CD14-positive monocyte (primary cell): ENCODE measurements at places on chromosomes 7 and 10.
A peak's percentile ranks its signal among the peaks of the same experiment; 100 is the strongest.

GRCh38 chr10:21427804-21428481 lies 97.5 kb downstream of the SKIDA1 start:
- DNase-seq: no peak

DNA sequence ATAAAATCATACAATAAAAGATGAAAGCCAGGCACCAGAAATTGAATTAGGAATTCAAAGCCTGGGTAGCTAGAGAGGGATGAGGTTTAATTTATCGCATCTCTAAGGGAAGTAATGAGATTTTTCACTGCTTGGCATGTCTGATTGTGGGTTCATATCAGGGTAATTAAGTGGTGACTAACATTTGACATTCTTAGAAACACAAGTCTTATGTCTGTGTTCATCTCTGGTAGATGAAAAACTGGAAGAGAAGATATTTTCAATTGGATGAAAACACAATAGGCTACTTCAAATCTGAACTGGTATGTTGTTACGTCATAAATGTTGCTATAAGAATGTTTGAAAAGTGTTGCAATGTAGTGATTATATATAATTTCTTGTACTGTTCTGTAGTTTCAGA lies 36.8 kb upstream of the ARMS2 start:
- no peak for DNase-seq

GRCh38 chr7:81632418-81632817 lies 137.4 kb downstream of the HGF start:
- no peak for DNase-seq

DNA sequence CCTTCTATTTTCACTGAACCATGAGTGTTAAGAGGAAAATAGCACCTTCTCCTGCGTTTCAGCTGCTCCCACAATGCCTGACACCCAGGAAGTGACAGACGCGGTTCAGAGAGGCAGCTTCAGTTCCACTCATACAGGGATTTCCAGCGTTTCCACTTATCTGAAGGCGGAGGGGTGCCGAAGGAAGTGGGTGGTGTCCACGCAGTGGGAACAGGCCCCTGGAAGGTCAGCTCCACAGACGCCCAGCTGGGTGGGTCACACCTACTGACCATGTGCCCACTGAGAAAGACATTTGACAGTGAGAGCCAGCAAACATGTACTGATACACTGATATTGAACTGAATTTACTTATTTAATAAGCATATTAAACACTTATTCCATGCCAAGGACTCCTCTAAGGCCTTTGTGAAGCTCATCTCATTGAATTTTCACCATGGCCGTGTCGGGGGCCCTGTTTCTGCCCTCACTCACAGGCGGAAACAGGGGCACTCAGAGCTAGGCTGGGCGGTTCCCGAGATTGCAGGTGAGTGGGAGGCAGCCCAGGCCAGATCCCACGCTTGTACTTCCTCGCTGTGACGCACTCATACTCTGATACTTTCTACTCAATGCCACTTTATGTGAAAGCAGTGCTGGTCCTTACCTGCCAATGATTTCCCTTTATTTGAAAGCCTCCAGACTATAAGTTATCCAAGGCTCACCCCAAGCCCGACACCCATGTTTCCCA lies 96.8 kb downstream of the TCERG1L start:
- no peak for DNase-seq

DNA sequence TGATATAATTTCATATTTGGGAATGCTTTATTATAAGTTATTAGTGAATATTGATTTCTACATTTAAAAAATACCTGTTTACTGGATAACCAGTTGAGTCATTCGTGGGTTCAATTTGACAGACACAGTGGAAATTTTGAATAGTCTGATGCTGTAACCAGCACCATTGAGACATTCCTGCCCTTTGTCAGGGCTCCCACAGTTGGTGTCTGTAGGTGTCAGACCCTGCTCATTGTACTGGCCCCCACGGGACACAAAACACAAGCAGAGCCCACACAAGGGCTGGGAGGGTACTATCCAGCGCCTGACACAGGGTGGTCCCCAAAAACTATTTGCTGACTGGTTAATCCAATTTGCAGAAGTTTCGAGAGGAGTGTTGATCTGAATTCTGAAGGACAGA lies 35.9 kb downstream of the EEPD1 start:
- no peak for DNase-seq

GRCh38 chr7:106655703-106656498 lies 5.1 kb downstream of the CCDC71L start:
- no peak for DNase-seq

DNA sequence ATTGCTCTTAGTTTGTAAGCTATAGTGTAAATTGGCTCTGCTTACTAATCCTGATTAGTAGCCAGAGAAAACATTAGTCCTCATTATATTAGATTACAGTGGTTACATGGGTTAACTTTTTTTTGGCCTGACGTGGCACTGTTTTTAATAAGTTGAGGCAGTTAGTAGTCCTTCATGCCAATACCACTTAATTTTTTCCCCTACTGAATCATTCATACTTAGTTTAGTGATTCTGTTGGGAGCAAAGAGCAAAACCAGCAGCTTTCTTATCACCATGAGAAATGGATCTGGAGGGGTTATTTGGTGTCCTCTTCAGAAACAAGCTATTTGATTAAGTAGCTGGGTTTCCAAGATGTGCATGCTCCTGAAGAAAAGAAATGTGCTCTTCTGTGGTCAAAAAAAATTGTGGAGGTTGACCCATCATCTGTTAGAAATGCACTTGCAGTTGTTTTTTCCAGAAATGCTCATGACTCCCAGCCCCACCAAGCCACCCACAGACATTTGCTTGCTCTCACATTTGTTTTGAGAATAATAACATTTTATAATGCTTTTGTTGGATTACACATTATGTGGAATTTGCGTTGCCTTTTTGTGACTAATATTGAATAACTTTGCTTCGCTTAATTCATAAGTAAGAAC lies 258.5 kb downstream of the HDAC9 start:
- DNase-seq: no peak

DNA sequence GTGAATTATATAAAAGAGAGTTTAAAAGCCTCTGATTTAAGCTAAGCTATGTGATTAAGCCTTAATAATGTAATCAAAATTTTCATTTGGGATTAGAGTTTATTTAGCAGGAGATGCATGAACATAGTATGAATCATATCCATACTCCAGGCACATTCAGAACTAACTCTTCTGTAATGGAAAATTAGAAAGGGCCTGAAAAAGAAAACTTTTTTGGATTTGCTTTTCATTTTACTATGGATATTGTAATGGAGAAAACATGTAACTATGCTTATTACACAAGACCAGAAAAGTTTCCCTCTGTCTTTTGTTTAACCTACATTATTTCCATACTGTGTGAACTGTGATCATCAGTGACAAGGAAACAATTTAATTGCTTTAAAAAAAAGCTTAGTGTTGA lies 22.0 kb downstream of the TES start:
- no peak for DNase-seq

DNA sequence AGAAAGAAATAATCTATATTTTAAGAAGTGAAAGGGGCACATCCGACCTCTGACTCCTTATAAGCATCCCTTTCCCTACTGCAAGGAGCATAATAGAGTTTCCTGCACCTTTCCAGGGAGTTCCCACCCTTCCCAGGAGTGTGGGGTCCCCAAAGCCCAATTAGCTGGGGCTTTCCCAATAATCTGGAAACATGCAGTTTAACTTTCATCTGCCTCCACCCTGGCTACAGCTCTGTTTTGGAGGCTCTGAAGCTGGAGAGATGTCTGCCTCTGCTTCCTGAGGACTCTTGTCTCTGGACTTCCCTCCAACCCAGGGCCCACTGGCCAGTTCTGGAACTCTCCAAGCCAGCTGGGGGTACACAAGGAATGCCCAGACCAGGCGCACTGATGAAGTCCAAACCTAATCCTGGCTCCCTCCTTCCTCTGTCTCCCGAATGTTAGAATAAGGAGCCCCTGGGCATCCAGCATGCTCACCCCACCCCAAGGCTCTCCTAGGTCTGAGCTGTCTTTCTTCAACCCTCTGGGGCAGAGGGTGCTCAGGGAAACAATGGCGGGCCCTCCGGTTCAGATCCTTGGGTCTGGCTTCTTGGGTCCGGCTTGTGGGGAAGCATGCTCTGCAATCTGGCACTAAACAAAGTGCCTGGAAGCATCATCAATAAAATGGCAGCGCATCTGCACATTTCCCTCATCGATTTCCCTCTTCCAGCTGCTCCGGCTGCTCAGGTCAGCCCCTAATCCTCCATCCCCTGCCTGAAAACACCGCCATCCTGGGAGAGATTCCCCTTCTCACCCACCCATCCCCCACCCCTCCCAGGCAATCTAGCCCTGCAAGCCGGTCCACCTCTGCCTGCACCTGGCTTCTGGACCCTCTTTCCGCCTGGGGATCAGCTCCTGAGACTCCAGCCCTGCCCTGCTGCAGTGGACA lies 13.3 kb downstream of the HOXA4 start:
- no peak for DNase-seq

DNA sequence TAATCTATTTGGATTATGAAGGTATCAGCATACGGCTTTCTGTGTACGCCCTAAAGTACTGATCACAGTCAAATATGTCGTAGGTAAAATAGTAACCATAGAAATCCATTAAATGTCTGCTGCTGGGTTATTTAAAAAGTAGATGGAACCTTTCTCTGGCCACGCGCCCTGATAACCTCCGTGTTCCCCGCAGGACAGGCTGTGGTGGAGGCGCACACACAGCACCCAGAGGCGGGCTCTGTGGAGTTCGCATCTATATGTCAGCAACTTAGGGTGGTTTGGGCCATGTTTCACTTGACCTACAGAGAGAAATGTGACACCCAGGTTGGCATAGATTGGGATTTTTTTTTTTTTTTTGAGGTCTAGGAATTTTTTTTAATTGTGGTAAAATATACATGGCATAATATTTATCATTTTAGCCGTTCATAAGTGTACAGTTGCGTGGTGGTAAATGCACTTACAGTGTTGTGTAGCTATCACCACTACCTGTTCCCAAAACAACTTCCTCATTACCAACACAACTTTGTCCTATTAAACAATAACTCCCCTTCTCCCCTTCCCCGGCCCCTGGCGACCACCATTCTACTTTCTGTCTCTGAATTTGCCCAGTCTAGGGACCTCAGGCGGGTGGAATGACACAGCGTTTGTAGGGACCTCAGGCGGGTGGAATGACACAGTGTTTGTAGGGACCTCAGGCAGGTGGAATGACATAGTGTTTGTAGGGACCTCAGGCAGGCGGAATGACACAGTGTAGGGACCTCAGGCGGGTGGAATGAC lies 15.4 kb downstream of the PPP2R2D start:
- no peak for DNase-seq

DNA sequence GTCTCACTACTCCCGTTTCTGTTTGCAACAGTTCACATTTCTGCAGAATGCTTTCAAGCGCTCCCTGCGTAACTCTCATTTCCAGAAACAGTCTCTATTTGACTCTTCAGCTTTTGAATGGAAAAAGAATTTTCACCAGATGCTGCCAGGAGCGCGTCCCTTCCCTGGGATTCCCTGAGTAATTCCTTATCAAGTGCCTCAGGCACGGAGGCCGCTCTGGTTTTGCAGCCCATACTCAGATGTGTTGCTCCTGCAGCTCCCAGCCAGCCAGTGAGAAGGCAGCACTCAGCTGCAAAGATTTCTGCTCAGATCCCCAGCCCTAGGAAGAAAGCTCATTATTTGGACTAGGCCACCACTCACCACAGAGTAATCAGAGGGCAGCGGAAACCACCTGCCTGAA lies 161.1 kb upstream of the CHST15 start:
- DNase-seq: no peak

DNA sequence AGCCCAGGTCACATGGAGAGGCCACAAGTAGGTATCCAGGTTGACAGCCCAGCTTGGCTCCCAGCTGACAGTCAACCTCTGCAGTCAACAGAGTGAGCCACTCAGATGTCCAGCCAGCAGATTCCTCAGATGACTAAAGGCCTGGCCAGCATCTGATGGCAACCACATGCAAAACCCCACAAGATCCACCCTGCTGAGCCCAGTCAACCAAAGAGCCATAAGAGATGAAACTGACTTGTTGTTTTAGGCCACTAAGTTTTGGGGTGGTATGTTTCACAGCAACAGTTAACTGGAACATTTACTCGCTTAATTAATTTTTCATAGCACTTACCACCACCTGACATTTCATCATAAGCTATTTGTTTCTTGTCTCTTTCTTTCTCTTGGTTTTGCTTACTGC lies 107.3 kb upstream of the KDM7A start:
- DNase-seq: no peak

- DNase-seq: peak; percentile 79
Observed at GRCh38 chr10:87861566-87861952, 1.8 kb downstream of the KLLN start.

- DNase-seq: no peak
Observed at GRCh38 chr10:122182308-122182707, 88.8 kb upstream of the BTBD16 start.

GRCh38 chr7:7862393-7862792 lies 106.2 kb upstream of the GLCCI1 start:
- DNase-seq: no peak

GRCh38 chr10:118340486-118340885 lies 1.6 kb downstream of the FAM204A start:
- peak; percentile 47 for DNase-seq

GRCh38 chr10:60578217-60578616 lies 188.5 kb upstream of the ANK3 start:
- DNase-seq: no peak

- no peak for DNase-seq
Observed at GRCh38 chr7:4823441-4824119, 38.2 kb downstream of the PAPOLB start.

GRCh38 chr10:73810358-73810734 lies 1.1 kb downstream of the NDST2 start:
- DNase-seq: peak; percentile 73

GRCh38 chr7:30862995-30863705 lies 48.5 kb upstream of the AQP1 start:
- no peak for DNase-seq

DNA sequence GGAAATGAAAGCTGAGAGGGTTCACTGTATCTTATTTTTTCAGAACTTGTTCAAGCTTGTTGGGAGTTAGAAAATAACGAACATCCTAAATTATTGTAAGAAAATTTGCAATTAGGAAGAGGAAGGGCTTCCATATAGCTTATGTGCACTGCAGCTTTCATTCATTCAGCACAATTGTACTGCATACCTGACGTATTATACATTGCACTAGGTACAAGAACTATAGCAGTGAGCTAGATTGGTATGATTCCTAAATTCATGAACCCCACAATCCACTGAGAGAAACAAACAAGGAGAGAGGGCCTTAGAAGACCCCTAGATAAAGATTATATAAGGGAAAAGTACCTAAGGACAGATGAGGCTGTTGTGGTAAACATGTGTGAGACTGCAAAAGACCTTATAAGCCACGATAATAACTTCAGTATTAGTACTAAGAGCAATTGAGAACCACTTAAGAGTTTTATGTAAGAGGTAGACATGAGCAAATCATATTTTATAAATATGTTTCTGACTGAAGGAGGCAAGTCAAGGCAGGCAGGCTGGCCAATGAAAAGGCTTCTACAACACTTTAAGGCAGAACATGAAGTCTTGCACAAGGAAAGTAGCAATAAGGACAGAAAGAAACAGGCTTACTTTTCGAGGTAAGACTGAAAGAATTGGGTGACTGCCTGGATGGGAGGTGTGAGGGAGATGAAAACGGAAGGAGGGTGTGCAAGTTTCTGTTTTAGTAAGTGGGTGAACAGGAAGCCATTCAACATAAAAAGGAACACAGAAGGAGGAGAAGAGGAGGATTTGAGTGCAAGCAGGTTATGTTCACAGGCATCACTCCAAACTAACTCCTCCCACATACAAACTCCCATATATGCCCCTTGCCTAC lies 77.9 kb upstream of the LRRN3 start:
- no peak for DNase-seq
